Activated CD4-positive, alpha-beta T cell treated with anti-CD3 and anti-CD28 coated beads for 36 hours (primary cell): ENCODE measurements at places on chromosomes 3 and 15. TPM values are rescaled to one million over a fixed set of nuclear protein-coding genes. Genes with fewer than 3 reads are reported as not detected.

DNA sequence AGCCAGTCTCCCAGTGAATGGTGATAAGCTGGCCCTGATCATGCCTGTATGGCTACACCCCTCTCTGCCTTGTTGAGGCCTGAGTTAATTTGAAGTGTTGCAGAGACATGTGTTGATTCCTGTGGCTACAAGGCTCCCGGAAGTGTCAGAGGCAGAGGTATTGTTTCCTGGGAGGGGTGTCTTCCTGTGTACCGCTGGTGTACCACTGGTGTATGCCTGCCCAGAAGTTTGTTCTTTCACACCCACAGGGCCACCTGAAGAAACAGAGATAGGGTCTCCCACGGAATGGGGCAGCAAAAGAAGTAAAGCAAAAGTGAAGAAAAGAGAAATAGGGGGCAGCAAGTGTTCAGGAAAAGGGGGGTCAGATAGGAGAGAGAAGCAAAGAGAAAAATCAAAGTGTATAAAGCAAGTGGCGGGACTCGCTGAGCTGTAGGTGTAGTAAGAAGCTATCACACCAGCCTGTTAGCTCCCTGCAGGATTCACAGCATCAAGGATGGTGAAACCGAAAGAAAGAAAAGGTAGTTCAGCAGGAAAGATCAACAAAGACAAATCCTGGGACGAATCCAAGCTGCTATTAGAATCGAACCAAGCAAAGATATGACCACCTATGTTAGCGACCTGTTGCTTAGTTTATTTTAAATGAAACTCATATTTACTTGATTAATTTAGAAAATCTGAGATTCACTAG is 36.6 kb upstream of the CD47 start:
- no peaks in the 10 kb centered on the region for H3K27me3 ChIP-seq
- peaks cover 74% of the 10 kb centered on the region for H3K4me1 ChIP-seq
- H3K36me3 ChIP-seq, result peaks cover 62% of the 10 kb centered on the region
- DNase-seq, result peak; percentile 70

The RAD51 gene
- total RNA-seq, result 75.3 TPM

GRCh38 chr3:16665282-16665741 is 60.1 kb upstream of the DAZL start:
- no peaks in the 10 kb centered on the region for H3K36me3 ChIP-seq
- peak; percentile 18 for DNase-seq
- H3K4me1 ChIP-seq, result no peaks in the 10 kb centered on the region
- no peak overlapping the region for H3K4me3 ChIP-seq

GRCh38 chr15:101560722-101561583 is 71.4 kb upstream of the PCSK6 start:
- no peaks in the 10 kb centered on the region for H3K36me3 ChIP-seq
- H3K27ac ChIP-seq, result no peak overlapping the region
- DNase-seq, result no peak
- no peaks in the 10 kb centered on the region for H3K4me1 ChIP-seq
- no peak overlapping the region for H3K4me3 ChIP-seq

The LSAMP gene
- total RNA-seq, result not detected

DNA sequence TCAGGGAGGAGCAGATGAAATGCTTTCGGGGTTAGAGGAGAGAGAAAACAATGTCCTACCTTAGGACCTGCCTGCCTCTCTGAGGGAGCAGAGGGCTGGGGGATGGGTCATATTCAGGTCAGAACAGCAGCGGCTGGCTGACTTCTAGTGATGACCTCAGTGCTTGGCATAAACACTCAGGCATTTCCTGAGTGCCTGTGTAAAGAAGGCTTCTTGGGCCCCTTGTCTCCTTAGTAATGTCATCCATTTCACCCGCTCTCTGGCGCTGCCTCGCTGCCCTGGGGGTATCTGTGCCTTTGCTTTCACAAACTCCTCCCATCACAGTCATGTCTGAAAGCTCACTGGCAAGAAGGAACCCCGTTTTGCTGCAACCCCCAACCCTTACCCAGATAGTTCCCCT is 82.9 kb upstream of the GSK3B start:
- no peak overlapping the region for H3K27ac ChIP-seq
- no peak overlapping the region for H3K4me3 ChIP-seq
- H3K4me1 ChIP-seq, result no peaks in the 10 kb centered on the region
- no peaks in the 10 kb centered on the region for H3K27me3 ChIP-seq

The CCDC39 gene
- total RNA-seq, result not detected

DNA sequence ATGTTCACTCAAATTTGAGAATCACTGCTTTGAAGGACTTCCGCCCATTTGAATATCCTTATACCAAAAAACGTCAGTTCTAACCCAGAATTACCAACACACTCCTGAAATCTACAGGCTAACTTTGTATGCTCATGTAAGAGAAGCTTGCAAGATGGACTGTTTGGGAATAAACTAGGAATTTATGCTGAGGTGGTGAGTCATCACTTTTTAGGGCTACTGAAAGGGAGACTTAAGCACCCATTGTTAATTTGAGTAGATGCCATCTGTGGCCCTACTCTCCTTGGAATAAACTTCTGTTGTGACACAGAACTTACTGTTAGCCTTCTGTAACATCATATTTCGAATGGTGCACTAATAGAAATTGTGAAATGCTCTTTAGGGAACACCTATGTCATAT is 74.6 kb downstream of the FGF12 start:
- H3K36me3 ChIP-seq, result no peaks in the 10 kb centered on the region
- H3K27me3 ChIP-seq, result peaks cover 2% of the 10 kb centered on the region
- no peak overlapping the region for H3K27ac ChIP-seq
- DNase-seq, result no peak
- no peak overlapping the region for H3K4me3 ChIP-seq

- no peak for DNase-seq
- no peaks in the 10 kb centered on the region for H3K36me3 ChIP-seq
- H3K4me3 ChIP-seq, result peak overlapping the region; percentile 21
- peaks cover 42% of the 10 kb centered on the region for H3K27me3 ChIP-seq
These were observed 875 bp downstream of the GAP43 start for GRCh38 chr3:115624029-115624741.

DNA sequence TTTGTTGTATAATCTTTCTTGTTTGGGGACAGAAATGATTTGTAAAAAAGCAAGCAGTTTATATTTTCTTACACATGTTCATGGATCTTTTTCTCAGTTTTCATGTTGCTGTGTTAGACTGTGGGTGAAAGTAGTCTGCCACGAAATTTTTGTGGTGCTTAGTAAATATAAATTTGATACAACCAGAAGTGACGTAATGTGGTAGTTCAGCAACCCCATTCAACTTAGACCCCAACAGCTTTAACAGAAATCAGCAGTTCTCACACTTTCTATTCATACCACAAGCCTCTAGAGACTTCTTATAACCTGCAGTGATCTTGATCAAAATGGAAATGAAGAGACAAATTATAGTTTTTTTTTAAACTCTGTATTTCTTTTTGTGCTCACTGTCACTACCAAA is 120.2 kb upstream of the IGSF10 start:
- H3K36me3 ChIP-seq, result no peaks in the 10 kb centered on the region
- DNase-seq, result no peak
- H3K27me3 ChIP-seq, result no peaks in the 10 kb centered on the region

The UBA3 gene
- 59.5 TPM for total RNA-seq

The FBXL22 gene
- total RNA-seq, result 0.61 TPM

DNA sequence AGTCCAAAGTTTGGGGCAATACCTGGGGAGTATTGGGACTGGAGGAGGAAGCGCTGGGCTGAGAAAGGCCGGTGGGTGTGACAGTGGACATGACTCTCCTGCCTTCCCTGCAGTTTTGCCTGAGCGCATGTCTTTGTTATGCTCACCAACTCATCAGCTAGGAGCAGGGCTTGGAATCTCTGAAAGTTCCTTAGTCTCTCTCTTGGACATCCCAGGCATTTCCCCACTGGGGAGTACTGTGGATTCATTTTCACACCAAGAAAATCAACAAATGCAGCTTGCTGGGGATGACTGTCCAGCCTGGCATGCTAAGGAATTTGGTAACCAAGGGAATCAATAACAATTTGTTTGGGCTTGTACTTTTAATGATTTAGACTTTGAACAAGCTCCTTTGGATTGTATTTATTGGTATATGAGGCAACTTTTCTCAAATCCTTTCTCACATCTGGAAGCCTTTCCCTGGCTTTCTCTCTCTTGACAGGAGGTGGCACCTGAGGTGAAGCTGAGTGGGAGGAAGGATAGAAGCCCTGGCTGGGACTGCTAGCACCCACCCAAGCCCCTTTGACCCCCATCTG is 48.5 kb upstream of the CHST2 start:
- H3K4me3 ChIP-seq, result no peak overlapping the region
- no peak overlapping the region for H3K27ac ChIP-seq
- no peaks in the 10 kb centered on the region for H3K36me3 ChIP-seq

- DNase-seq, result peak; percentile 85
- H3K27me3 ChIP-seq, result peaks cover 9% of the 10 kb centered on the region
- no peaks in the 10 kb centered on the region for H3K36me3 ChIP-seq
These were observed 9.6 kb upstream of the PSMD2 start for GRCh38 chr3:184289426-184289938.

DNA sequence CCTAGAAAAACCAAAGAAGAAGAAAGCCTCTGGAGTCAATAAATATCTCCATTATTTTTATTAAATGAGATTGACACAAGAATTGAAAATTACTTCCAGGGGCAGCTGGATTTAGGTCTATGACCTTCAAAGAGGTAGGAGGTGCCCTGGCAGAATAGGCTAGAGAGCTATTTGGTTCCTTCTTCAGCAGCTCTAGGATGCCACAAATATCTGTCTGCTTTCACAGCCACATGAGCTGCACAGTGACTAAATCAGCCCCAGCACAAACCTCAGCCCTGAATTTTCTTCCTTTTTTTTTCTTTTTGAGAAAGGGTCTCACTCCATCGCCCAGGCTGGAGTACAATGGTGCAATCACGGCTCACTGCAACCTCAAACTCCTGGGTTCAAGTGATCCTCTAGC is 223.5 kb downstream of the ABHD5 start:
- peaks cover 11% of the 10 kb centered on the region for H3K27me3 ChIP-seq
- H3K4me3 ChIP-seq, result no peak overlapping the region
- H3K4me1 ChIP-seq, result peaks cover 4% of the 10 kb centered on the region
- no peak for DNase-seq
- H3K36me3 ChIP-seq, result no peaks in the 10 kb centered on the region
- no peak overlapping the region for H3K27ac ChIP-seq
